ENCODE measurements at places on chromosomes 6 and 20.

DNA sequence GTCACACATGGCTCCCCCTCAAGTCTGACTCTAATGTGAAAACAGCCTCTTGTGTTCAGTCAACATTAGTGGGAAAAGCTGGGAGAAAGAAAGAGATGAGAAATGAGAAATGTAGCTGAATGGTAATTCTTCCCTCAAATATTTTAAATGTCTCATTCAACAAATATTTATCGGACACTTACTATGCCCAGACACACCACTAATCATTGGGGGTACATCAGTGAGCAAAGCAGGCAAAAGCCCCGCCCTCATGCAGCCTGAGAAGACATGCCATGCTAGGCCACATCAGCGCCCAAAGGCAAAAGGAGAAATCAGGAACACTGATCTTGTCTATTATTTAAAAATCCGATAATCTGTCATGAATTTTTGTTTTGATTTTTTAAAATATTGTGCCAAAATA is 89.9 kb upstream of the ASF1A start:
- no peak for DNase-seq

- DNase-seq, result no peak
Observed at GRCh38 chr6:90065173-90065572, 170.9 kb downstream of the GJA10 start.

GRCh38 chr6:34514593-34515472 is 41.3 kb downstream of the SPDEF start:
- no peak for DNase-seq

- DNase-seq, result peak; percentile 5
Observed at GRCh38 chr6:72619883-72620696, 1.8 kb upstream of the KCNQ5 start.

DNA sequence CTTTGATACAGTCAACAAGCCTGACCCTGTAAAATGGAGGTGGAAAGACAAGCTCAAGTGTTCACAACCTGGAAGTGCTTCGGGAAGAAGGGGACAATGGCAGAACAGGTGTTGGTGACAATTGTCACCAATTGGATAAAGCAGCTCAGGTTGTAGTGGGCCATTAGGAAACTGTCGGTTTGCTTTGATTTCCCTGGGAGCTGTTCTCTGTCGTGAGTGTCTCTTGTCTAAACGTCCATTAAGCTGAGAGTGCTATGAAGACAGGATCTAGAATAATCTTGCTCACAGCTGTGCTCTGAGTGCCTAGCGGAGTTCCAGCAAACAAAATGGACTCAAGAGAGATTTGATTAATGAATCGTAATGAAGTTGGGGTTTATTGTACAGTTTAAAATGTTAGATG is 15.0 kb downstream of the CCR6 start:
- no peak for DNase-seq

- DNase-seq, result no peak
Observed at GRCh38 chr20:59932616-59933295, 681 bp downstream of the SYCP2 start.

DNA sequence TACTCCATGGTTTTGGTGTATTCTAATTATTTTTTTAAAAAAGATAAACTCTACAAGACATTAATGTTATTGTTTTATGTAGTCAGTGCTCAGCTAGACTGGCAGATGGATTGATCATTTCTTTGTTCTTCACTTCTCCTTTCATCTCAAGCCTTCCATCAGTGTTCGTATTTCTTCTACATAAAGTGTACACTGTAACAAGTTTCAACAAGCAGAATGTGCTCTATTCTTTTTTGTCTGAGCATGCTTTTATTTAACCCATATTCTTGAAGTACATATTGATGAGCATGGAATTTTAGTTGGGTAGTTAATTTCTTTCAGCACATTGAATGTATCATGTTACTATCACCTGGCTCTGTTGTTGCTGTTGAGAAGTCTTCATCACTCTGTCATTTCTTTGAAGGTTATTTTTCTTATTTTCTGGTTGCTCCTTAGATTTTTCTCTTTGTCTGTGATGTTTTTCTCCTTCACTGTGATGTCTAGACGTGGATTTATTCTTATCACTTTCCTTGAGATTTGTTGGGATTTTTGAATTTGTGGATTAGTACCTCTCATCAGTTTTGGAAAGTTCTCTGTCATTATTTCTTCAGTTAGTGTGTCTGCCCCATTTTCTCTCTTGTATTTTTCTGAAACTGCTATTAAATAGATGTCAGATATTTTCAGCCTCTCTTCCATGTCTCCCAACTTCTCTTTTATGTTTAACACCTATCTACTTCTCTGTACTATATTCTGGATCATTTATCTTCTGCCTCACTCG is 48.5 kb downstream of the TGM2 start:
- no peak for DNase-seq

GRCh38 chr20:38144598-38144973 is 20.5 kb downstream of the TGM2 start:
- no peak for DNase-seq

- DNase-seq, result no peak
Observed at GRCh38 chr6:75546381-75546780, 52.8 kb upstream of the FILIP1 start.

GRCh38 chr6:13566500-13566899 is 7.9 kb upstream of the SIRT5 start:
- DNase-seq, result no peak

DNA sequence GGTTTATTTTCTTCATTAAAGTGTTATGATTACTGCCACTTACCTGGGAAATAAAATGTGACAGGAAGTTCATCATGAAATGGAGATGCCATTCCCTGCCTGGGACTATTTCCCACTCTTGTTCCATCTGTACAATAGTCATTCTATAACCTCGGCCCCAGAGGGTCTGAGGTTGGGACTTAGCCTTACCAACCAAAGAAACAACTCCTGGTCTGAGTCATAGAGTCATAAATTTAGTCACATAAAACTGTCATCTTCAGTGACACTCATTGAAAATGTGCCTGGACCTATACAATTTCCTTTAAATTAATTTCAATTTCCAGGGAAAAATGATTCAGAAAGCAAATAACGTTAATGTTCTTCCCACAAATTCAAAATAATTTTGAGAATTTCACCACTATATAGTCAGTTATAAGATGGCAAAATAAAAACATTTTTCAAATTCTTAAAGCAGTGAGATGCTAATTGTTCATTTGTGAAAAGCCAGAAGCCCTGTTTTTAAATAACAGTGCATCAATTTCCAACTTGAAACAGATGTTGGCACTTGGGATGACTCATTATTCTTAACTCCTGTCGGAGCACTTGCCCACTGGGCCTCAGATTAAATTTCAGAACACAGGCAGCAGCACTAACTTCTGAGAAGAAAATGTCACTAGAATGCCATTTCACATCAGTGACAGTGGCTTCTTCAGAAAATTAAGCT is 201.2 kb upstream of the SMLR1 start:
- no peak for DNase-seq

DNA sequence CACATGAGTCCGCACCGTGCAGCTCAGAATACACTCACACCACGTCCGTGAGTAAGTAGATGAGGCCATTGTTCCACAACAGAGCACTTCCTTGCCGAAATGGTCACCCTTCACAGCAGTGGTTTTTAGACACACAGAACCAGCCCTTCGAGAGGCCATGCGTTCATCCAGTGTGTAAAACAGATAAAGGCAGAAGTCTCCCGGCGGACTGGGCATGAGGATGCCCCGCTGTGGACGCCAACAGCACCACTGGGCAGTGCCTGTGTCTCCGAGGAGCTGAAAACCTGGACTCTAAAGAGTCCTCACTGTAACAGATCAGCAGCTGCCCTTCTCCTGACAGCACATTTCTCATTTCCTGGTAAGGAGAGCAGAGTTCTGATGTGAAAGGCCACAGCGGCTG is 75.2 kb downstream of the WDR27 start:
- no peak for DNase-seq

DNA sequence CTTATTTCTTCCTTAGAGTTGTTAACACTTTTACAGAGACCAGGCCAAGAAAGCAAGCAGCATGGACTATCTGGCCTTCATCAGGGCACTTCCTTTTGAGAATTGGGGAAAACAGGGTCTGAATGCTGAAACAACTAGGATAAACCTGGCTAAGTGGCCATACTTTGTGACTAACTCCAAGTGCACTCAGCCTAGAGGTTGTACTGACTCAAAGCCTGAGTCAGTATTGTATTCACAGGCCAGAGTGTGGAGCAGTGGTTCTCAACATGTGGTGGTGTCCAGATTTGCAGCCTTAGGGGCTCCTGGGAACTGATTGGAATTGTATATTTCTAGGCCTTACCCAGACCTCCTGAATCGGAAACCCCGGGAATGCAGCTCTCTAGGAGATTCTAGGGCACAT is 20.1 kb downstream of the SEC23B start:
- no peak for DNase-seq

GRCh38 chr20:40682104-40682981 is 6.7 kb downstream of the MAFB start:
- no peak for DNase-seq

DNA sequence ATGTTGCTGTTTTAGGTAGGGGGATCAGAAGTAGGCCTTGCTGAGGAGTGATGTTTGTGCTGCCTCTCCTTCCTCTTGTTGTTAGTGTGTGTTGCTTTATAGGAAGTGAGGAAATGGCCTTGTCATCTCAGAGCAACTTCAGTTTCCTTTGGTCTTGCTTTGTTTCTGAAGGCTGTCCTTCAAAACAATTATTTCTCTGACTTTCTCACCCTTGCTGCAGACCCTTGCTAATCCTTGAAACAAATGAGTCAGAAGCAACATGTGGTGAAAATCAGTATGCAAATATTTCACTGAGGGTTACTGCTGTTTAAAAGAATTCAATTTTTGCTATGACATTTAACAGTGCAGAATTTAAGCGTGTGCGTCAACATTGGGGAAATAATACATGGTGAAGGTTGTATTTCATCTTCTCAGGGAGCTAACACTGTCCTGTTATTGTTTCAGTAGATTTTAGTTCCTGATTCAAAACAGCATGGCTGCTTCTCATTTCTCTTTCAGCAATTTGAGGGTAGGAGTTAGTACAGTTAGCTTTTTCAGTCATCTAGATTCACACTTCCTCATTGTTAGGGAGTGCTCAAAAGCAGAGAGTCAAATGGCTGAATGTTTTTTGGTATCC is 13.8 kb downstream of the RNF144B start:
- DNase-seq, result peak; percentile 70

- no peak for DNase-seq
Observed at GRCh38 chr20:32366380-32366779, 8.2 kb downstream of the ASXL1 start.

GRCh38 chr6:45982280-45983036 is 33.2 kb downstream of the CLIC5 start:
- DNase-seq, result no peak

- DNase-seq, result no peak
Observed at GRCh38 chr6:164947164-164947563, 362.2 kb downstream of the C6orf118 start.

DNA sequence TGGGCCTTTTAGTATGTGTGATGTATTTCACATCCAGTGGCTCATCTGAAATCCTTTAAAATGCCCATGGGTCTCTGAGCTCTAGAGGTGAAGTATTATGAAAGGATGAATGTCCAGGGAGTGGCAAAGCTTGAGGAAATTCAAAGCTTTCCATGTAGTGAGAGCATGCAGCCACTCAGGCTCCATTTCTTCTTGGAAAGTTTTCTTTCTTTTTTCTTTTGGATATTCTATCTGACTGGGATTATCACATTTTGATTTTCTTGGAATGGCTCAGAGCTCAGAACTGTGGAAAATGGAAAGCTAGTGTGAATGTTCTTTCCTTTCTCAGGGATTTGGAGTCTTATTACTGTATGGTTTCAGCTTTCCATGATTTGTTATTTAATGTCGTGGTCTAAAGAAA is 397.4 kb downstream of the CD109 start:
- DNase-seq, result no peak

DNA sequence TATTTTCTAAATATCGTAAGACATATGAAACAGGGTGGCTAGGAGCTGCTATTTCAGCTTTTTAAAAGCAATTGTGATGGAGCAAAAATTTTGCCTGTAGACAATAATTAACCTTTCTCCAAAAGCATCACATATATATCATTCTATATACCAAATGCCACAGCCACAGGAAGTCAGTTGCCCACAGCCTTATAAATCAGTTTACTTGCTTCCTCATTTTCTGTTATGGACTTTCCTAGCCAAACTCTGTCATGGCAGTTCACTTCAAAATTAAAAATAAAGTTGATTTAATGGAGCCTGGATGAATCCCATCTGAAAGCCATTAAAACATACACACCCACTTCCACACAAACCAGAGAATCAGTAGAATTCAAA is 93.4 kb upstream of the NHSL1 start:
- peak; percentile 83 for DNase-seq

DNA sequence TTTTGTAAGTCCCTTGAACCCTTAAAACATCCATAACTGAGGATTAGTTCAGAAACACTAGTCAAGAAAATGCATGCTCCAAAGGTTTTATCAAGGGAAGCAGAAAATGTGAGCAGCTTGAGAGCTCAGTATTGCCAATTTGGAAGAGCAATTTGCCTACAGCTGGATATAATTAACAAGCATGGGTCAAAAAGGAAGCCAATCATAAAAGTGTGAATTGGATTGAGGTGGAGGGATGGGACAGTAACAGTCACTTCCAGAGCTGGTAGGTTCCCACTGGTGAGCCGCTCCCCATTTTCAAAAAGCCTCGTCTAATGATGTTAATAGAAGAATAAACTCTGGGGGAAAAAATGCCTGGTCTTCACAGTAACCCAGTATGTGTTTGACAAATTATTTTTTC is 5.0 kb upstream of the PTPRK start:
- no peak for DNase-seq

GRCh38 chr6:93849857-93850256 is 430.5 kb upstream of the EPHA7 start:
- no peak for DNase-seq

GRCh38 chr6:158686791-158687381 is 37.0 kb downstream of the SYTL3 start:
- peak; percentile 51 for DNase-seq

- DNase-seq, result no peak
Observed at GRCh38 chr6:66376001-66376400, 669.0 kb upstream of the EYS start.

- DNase-seq, result no peak
Observed at GRCh38 chr6:77038807-77039206, 424.5 kb downstream of the HTR1B start.

GRCh38 chr6:27297857-27298730 is 14.0 kb downstream of the POM121L2 start:
- DNase-seq, result no peak

DNA sequence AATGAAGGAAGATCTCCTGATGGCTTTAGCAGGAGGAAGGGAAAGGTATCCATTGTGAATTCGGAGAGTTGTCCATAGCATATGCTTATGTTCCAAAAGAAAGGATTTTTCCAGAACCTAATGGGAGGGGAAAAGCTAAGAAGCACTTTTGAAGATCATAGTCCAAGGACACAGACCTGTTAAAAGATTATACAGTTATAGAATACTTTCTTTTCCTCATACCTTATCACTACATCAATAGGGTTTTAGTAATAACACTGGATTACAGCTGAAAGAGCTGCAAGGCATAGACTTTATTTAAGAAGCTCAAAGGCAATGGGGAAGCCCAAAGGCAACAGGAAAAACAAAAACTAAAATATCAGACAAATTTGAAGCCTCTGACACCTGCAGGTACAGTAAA is 39.8 kb upstream of the SLC24A3 start:
- DNase-seq, result no peak

All from CD14-positive monocyte (primary cell).